ENCODE measurements at places on chromosomes 7 and 10.
A peak's percentile ranks its signal among the peaks of the same experiment; 100 is the strongest.

GRCh38 chr10:71746344-71747037 lies 26.8 kb downstream of the VSIR start:
- peak; percentile 12 for DNase-seq

GRCh38 chr10:132545659-132546367 lies 8.2 kb downstream of the INPP5A start:
- no peak for DNase-seq

DNA sequence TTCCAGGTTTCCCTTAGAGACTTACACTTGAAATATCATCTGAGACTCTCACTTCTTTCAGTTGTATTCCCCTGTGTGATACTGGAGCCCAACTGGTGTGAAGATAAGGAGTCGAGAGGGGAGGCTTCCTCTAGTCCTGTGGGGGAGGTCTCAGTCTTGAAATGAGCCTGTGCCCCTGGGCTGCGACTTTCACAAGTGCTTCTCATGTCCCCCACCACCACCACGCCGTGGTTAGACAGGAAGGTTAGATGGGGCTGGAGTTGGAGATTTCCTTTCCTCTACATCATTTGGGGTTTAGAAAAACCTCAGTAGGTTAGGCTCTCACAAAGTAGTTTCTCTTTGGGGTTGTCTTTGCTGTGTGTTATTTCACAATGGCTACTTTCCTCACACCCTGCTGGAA lies 25.6 kb upstream of the MKX start:
- DNase-seq, result no peak

DNA sequence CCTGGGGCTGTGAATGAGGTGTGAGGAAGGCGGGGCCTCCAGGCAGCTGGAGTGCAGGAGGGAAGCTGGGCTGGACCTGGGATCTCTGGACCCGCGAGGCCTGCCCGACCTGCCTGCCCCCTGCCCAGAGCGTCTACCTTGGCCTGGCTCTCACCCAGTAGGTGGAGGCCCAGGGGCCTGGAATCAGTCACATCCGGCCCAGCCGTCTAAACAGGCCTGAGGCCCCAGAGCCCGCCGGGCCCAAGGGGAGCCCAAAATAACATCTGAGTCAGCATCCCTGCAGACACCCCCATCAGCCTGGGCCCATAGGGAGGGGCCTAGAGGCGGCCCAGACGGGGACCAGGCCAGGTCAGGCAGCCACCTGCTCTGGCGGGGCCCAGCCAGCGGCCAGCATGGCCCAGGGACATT lies 15.1 kb upstream of the ELN start:
- DNase-seq, result no peak

- no peak for DNase-seq
Measured at GRCh38 chr7:77979219-77979618, 180.6 kb downstream of the PHTF2 start.

GRCh38 chr7:43363035-43363791 lies 219.7 kb upstream of the STK17A start:
- DNase-seq, result peak; percentile 58

DNA sequence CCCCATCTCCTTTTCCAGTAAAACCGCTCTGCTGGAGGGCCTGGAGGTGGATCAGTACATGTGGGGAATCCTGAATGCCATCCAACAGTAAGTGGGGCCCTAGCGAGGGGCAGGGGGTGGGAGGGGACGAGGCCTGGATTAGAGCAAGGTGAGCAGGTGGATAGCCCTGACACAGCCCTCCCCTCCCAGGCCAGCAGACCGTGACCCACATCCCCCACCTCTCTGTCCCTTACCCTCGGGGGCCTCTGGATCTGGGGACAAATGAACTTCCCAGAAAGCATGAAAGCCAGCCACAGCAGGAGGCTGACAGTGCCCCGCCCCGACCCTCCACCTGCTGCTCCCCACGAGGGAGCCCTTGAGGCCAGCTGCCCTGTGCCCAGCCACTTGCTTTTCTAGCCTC lies 41.8 kb upstream of the PPIF start:
- DNase-seq, result no peak

DNA sequence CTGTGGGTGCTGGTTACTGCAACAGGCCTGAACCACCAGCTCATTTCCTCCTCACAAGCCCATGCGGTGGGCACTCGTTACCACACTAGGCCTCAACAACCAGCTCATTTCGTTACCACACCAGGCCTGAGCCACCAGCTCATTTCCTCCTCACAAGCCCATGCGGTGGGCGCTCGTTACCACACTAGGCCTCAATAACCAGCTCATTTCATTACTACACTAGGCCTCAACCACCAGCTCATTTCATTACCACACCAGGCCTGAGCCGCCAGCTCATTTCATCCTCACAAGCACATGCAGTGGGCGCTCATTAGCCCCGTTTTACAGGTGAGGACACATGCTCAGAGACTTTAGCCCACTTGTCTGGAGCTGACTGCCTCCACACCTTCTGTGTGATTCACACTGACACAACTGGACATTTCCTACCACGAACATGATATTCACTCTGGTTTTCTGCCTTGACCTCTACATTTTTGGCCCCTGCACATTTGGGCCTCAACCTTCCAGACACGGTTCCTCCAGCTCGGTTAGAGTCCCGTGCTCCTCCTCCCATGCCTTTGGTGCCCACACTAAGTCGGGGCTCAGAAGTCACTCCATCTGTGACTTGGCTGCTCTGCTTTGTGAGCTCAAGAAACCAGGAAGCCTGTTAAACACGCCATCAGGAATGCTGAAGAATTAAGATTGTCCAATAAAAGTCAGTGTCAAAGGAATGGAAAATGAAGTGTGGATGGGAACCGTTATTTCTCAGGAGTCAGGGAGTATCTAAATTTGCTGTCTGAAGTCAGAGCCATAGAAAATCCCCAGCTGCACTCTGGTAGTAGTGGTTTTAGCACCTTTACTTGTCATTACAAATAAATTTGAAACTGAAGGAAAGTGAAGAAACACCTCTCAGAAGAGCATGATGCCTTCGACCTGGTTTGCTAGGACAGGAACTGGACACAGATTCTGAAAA lies 55.8 kb upstream of the LANCL2 start:
- DNase-seq, result no peak

DNA sequence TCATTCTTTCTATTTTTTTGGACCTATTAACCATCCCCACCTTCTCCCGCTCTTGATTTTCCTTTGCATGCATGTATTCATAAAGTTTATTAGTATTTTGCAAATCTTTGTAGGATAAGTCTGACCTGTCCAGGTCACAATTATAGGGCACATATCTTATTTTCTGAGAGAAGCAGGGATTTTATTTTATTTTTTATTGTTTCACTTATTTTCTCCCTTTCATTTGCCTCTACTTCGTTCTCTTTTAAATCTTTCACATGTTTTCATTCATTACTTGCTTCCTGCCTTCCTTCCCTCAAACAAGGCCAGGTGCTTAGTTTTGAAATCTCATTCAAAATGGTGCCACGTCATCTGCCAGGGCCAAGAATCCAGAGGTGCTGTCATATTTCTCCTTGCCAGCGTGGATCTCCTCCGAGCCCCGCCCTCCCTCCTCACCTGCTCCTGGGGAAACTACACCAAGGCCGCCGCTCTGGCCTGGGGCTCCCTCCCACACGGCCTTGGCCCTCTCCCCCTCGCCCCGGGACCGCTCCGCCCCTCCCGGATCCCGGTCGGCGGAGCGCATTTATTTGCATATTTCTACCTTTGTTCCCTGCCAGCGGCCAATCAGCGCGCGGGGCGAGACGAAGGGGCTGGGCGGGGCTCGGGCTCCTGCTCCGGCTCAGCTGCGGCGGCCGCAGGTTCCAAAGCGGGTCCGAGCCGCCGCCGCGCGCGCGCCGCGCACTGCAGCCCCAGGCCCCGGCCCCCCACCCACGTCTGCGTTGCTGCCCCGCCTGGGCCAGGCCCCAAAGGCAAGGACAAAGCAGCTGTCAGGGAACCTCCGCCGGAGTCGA lies at the start of gene TSPAN13:
TSS of gene TSPAN13 (plus strand) at position 654 of the 830 bp plus-strand sequence. CDS start 213 bp downstream, outside the sequence.
- peak; percentile 96 for DNase-seq

DNA sequence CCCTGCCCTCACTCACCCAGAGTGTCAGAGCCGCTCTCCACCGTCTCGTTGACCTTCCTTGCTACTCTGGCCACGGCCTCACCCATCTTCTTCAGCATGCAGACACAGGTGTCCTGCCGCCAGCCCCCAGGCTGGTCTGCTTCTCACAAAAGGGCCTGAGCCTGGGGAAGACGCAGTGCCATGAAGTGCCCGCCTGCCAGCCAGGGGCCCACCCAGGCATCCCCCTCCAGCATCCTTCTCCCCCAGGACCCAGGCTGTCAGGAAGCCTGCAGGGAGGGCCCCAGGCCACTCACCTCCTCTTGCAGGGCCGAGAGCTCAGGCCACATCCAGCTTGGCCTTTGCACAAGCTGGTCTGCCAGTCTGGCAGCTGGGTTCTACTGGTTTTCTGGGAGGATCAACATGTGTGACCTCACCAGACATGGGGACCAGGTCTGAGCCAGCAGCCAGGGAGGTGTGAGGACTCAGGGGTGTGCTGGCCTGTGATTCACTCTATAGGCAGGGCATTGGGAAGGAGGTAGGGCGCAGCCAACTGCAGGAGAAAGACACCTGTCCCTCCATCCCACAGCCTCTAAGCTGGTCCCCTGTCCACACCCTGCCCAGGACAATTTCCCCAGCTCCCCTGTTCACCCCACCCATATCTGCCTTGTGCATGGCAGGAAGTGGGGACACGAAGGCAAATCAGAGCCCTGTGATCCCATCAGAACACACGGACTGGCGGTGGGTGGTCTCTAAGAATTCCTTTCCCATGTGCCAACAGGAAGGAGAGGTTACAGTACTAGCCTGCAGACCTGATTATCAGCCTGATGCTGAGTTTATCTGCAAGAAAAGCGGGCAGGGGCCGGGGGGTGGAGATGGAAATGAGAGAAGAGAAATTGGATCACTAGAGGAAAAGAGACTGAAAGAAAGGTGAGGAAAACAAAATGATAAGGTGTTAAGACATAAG lies 5.7 kb downstream of the LRRC20 start:
- no peak for DNase-seq

Data from NCI-H82 (cell line).